ENCODE measurements at places on chromosomes 2 and 18.

DNA sequence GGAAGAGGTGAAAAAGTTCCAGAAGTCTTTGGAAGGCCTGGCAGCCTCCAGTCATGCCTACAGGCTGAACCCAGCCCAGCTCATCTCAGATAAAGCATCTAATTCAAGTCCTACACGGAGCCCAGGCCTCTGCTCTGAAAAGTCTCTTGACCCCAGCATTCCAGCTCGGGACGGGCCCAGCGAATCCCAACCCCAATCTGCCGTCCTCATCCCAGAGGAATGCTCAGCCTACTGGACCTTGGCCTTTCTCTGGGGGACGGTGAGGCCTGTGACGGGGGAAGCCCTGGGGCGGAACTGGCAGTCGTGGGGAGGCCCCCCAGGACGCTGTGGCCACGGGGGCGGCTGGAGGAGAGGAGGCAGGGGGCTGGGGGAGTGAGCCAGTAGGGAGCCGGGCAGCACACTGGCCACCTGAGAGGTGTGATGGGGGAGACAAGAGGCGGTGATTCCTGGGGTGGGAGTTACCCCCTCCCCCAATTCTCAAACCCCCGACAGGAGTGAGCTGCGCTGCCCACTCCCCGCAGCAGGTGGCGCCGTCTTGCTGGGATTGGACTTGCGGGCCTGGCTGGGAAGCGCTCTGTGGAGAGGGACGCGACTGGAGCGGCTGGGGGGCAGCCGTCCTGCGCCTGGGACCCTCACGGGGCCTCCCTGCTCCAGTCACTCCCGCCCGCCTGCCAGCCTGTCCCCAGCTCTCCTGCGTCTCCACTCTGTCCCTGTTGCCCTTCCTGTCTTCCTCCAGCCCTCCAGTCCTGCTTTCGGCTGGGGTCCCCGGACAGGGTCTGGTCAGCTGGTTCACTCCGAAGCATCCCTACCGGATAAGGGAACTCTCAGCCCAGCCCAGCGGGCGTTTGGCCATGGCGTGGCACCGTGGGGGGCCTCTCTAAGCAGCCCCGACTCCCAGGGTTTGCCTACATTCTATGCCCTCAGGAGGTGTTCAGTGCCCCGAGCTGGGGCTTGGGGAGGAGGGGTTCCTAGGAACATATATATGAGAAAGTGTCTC, 182.6 kb upstream of the HAAO start:
- peak; percentile 64 for DNase-seq

DNA sequence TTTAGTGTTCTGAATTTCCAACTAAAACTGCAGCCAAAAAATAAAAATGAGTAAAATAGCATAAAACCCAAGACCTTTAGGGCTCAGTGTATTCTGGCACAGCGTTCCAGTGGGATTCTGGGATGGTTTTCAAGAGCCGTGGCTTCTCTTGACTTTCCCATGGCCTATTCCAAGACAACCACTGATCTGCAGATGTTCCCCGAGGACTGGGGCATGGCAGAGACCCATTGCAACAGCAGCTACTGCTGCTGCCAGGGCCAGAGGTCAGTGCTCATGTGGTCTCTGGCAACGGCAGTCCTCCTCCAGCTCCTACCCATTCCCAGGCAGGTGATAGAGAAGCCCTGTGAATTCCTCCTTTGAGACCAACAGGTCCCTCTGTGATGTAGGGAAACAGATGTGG, 26.8 kb downstream of the TNP1 start:
- no peak for DNase-seq

- no peak for DNase-seq
Measured at GRCh38 chr2:10022041-10022421, 21.3 kb upstream of the KLF11 start.

GRCh38 chr2:231691251-231691772, 17.0 kb upstream of the PTMA start:
- no peak for DNase-seq

GRCh38 chr2:239544143-239544917, 143.5 kb upstream of the HDAC4 start:
- no peak for DNase-seq

- DNase-seq = no peak
Measured at GRCh38 chr2:221293949-221294742, 278.0 kb downstream of the EPHA4 start.

DNA sequence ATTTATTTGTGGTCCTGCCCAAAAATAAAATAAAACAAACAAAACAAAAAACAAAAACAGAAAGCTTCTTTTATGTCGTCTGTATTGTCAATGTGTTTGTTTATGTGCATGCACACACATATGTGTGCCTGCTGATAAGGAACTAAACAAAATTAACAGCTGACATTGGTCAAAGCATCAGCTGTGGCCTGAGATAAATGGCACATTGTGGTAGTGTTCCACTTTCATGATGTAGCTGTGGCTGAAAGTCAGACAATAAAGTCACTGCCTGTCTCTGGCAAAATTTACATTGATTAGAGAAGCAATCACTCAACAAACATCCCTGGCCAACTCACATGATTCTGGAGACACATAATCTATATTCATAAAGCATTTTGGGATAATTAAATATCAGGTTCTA, 203.4 kb upstream of the PIK3C3 start:
- DNase-seq = no peak

DNA sequence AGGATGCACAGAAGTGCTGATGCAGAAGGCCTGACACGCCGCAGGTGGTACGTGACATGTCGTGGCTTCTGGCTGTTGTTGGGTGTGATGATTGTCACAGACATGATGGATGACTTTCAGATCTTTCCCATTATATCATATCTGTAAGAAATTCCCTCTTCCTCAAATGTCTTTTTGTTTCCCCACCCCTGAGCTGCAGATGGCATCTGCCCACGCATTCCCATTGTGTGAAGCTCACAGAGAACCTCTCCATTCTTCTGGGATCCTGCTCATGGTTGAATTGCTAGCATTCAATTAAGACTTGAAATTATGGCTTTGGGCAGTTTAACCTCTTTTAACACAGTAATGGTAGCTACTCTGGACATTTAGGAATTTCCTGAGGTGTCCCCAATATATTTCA, 28.3 kb upstream of the EPHA4 start:
- no peak for DNase-seq

DNA sequence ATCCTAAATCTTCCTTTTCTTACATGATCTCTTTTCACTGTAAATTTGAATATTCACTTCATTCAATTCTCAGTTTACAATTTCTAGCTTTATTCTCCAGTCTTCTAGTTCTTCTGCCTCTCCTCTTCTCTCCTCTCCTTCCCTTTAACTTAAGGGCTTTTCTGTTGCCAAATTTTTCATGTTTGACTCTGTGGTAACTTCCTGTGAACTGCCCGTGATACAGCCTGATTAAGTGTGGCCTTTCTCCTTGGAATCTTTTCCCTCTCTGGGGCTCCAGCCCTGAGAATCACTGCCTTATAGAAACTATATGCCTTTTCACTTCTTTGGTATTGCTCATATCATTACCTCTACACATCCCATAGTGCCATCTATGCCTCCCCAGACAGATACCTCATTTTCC, 1923.8 kb upstream of the CELF4 start:
- no peak for DNase-seq
